Dermis blood vessel endothelial cell (primary cell): ENCODE measurements at places on chromosomes 13 and 19. TPM values are rescaled to one million over a fixed set of nuclear protein-coding genes. Genes with fewer than 3 reads are reported as not detected.
A peak's percentile ranks its signal among the peaks of the same experiment; 100 is the strongest.

The FOSB gene
- 0.65 and 23.8 TPM in 2 replicates for total RNA-seq

The AMER2 gene
- not detected in 2 replicates for total RNA-seq

The ZNF579 gene
- total RNA-seq, result 3.2 and 6.7 TPM in 2 replicates

The HTR2A gene
- not detected in 2 replicates for total RNA-seq

The ZNF506 gene
- 11.4 and 16.3 TPM in 2 replicates for total RNA-seq

The C19orf33 gene
- 14.8 TPM in 1 of 2 replicates, not detected in the other for total RNA-seq

The ZNF790 gene
- total RNA-seq, result 11.9 and 12.1 TPM in 2 replicates

The OLFM4 gene
- 0.17 and 0.28 TPM in 2 replicates for total RNA-seq

The C5AR1 gene
- not detected in 2 replicates for total RNA-seq

The SULT2A1 gene
- total RNA-seq, result not detected in 2 replicates

- no peak for DNase-seq
Measured at GRCh38 chr19:4112367-4112766, 11.6 kb downstream of the MAP2K2 start.

DNA sequence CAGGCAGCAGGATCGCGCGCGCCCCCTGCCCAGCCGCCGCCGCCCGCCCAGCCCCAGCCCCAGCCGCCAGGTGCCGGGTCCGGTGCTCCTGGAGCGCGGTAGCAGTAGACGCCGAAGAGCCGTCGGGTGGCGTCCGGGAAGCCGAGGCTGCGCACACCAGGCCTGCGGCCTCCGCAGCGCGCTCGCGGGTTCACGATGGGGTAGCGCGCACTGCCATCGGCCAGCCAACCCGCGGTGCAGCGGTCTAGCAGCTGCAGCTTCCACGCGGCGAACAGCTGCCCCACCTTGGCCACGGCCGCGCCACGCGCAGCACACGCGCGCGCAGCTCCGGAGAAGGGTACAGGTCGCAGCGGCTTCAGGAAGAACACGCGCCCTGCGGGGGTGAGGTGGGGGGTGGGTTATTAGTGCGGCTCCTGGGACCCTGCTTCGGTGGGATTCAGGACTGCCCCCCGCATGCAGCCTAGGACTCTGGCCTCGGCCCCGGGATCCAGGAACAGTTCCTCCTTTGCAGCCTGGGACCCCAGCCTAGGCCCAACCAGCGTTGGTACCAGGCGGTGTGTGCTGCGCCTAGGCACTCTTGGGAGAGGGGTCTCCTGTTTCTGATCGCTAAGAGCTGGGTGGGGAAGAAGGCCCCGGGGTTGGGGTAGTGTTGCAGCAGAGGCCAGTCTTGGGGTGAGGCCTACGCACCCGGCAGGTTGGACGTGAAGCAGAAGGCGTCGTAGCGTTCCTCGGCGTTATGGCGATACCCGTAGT, 15.1 kb downstream of the TM6SF2 start:
- DNase-seq, result no peak

GRCh38 chr13:38849315-38849714, 141.3 kb downstream of the STOML3 start:
- DNase-seq, result no peak

DNA sequence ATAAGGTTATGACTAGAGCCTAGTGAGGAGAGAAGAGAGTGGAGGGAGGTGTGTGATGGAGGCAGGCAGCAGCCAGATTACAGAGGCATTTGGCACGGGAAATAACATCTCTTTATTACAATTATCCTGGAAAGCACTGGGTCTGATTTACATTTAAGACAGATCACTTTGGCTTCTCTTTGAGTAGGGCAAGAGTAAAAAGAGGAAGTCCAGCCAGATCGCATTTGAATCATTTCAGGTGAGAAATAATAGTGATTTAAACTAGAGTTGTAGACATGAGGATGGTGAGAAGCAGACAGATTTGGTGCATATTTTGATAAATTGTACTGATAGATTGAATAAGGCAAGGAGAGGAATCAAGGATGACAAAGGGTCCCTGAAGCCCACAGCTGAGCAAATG, 9.6 kb upstream of the SACS start:
- DNase-seq, result no peak

GRCh38 chr19:1746401-1747284, 6.7 kb upstream of the ONECUT3 start:
- no peak for DNase-seq

DNA sequence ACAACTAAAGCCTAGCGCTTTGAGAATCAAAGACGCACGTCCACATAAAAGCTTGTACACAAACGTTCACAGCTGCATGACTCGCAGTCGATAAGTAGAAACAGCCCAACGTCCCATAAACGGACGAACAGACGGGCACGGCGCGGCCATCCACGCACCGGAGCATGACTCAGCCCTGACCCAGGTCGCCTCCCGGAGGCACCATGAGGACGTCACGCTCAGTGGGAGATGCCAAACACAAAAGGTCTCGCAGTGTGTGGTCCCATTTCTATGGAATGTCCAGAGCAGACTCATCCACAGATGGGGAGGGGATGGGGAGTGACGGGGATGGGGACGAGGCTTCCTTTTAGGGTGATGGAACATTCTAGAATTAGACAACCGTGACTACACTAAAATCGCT, 9.4 kb downstream of the POLRMT start:
- DNase-seq, result peak; percentile 59

DNA sequence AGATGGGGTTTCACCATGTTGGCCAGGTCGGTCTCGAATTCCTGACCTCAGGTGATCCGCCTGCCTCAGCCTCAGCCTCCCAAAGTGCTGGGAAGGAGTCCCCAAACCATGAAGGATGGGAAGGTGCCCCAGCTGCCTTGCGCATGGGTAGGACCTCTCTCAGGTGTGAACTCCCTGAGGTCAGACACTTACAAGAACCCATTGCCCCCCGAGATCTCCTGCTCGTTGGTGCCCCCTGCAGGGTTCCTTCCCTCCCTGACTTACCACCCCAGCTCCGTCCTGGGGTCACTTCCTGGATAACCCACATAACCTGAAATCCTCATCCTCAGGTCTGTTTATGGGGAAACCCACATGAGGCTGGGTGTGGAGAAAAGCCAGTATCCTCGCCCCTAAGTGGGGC, 41.7 kb downstream of the UNC13A start:
- DNase-seq, result no peak

- peak; percentile 94 for DNase-seq
Measured at GRCh38 chr19:8307965-8308866, at the start of gene CD320. CD320 (minus strand) TSS chr19:8308358; CDS start chr19:8308290, 68 bp downstream.

- no peak for DNase-seq
Measured at GRCh38 chr19:39317476-39317875, 3.2 kb downstream of the LRFN1 start.

- no peak for DNase-seq
Measured at GRCh38 chr13:112150352-112150751, 83.4 kb downstream of the SOX1 start.

DNA sequence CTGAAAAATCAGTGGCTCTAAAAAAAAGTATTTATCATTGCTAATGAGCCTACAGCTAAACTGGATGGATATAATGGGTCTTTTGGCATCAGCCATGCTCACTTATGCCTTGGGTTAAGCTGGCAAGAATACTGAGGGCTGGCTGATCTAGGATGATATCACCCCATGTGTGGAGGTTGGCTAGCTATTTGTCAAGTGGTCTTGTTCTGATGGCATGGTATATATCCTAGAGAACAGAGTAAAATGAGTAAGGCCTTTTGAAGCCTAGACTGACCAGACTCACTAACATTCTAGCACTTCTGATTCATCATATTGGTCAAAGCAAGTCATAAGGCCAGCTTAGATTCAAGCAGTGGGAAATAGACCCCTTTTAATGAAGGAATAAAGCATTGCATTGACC, 383.0 kb downstream of the SLITRK1 start:
- no peak for DNase-seq

DNA sequence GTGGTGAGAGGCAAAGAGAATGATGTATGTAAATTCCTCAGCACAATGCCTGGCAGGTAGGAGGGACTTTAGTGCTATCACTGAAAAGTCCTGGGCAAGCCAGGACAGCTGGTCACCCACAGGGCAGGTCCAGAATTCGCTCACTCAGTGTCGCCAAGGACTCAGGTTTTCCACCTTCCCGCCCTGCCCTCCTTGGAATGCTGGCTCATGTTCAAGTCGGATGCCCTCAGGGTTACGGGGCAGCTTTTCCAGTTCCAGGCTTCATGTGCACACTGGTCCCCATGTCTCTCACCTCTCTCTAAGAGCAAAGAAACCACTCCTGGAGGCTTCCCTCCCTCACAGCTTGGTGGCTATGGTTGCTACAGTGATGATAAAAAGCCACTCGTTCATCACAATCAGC, 24.8 kb upstream of the NAXD start:
- DNase-seq, result no peak

- no peak for DNase-seq
Measured at GRCh38 chr13:49395451-49395865, 48.4 kb downstream of the CAB39L start.

- DNase-seq, result no peak
Measured at GRCh38 chr19:14383661-14384555, 2.7 kb downstream of the ADGRE5 start.

- no peak for DNase-seq
Measured at GRCh38 chr19:51227326-51227725, 2.4 kb downstream of the CD33 start.

DNA sequence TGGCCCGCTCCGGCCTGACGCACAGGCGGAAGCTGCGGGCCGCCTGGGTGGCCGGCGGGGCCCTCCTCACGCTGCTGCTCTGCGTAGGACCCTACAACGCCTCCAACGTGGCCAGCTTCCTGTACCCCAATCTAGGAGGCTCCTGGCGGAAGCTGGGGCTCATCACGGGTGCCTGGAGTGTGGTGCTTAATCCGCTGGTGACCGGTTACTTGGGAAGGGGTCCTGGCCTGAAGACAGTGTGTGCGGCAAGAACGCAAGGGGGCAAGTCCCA, 4.4 kb downstream of the FFAR1 start:
- DNase-seq, result no peak

DNA sequence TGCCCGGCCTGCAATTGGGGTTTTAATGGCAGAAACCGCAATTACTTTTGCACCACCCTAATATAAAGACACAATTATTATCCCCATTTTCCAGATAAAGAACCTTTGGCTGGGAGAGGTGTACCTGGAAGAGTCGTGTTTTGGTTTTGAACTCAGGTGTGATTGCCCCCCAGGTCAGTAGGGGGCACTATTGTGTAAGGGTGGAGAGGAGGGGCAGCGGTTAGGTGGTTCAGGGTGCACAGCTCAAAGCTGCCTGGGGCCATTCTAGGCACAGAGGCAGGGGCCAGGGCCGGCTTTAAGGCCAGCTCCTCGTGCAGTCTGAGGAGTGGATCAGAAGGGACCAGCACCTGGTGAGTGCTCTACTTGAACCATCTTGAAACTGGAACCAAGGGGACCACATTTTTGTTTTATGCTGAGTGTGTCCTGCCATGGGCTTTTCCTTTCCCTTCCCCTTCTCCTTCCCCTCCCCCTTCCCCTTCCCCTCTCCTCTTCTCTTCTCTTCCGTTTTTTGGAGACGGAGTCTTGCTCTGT, 5.8 kb upstream of the FCGRT start:
- peak; percentile 83 for DNase-seq

- no peak for DNase-seq
Measured at GRCh38 chr13:50991579-50992521, 82.3 kb downstream of the RNASEH2B start.
